ENCODE measurements at places on chromosomes 5 and 9.
A peak's percentile ranks its signal among the peaks of the same experiment; 100 is the strongest.

- no peaks in the 10 kb centered on the region for H3K27me3 ChIP-seq
- no peaks in the 10 kb centered on the region for H3K36me3 ChIP-seq
- DNase-seq, result no peak
- no peak overlapping the region for H3K27ac ChIP-seq
Observed at GRCh38 chr5:21918451-21918850, 934.7 kb downstream of the CDH12 start.

GRCh38 chr5:8057769-8058168 lies 188.8 kb downstream of the MTRR start:
- no peaks in the 10 kb centered on the region for H3K4me1 ChIP-seq
- no peak for DNase-seq
- H3K4me3 ChIP-seq, result no peak overlapping the region
- H3K36me3 ChIP-seq, result no peaks in the 10 kb centered on the region

- peak overlapping the region; percentile 88 for H3K27ac ChIP-seq
- no peaks in the 10 kb centered on the region for H3K36me3 ChIP-seq
- peaks cover 31% of the 10 kb centered on the region for H3K4me1 ChIP-seq
- no peaks in the 10 kb centered on the region for H3K27me3 ChIP-seq
- peak overlapping the region; percentile 25 for H3K4me3 ChIP-seq
Observed at GRCh38 chr9:128550770-128551656, 1.4 kb upstream of the SPTAN1 start.

DNA sequence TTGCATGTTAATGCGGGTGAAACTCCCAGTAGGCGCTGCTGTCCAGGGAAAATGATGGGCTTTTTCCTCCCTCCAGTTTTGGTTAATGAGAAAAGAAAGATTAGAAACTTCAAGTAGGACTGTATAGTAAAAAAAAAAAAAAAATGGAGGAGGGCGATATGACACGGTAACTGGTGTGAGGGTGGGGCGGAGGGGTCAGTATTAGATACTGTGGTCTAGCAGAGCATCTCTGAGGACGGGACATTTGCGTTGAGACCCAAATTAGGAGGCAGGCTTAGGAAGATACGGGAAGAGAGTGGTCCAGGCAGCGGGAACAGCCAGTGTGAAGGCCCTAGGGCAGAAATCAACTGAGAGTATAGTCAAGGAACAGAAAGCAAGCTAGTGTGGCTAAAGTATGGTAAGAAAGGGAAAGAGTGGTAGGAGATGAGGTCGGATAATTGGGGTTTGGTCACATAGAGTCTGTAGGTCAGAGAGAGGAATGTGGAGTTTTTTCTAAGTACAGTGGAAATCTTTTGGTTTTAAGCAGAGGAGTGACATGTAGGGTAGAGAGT lies 707 bp downstream of the RMND5B start:
- DNase-seq, result no peak
- H3K4me1 ChIP-seq, result peaks cover 18% of the 10 kb centered on the region
- H3K27me3 ChIP-seq, result no peaks in the 10 kb centered on the region
- peak overlapping the region; percentile 77 for H3K27ac ChIP-seq

- no peaks in the 10 kb centered on the region for H3K27me3 ChIP-seq
- peaks cover 27% of the 10 kb centered on the region for H3K4me1 ChIP-seq
Observed at GRCh38 chr5:157917899-157918809, 59.2 kb upstream of the CLINT1 start.

GRCh38 chr9:125997196-125997823 lies 250.1 kb downstream of the PBX3 start:
- no peak for DNase-seq
- H3K27me3 ChIP-seq, result peaks cover 4% of the 10 kb centered on the region
- H3K36me3 ChIP-seq, result no peaks in the 10 kb centered on the region
- H3K4me3 ChIP-seq, result no peak overlapping the region

GRCh38 chr9:124216474-124217176 lies 41.1 kb upstream of the NEK6 start:
- peak overlapping the region; percentile 68 for H3K4me3 ChIP-seq
- H3K27ac ChIP-seq, result peak overlapping the region; percentile 91
- peaks cover 2% of the 10 kb centered on the region for H3K27me3 ChIP-seq
- H3K36me3 ChIP-seq, result no peaks in the 10 kb centered on the region
- DNase-seq, result peak; percentile 80

GRCh38 chr5:111309384-111309783 lies 85.2 kb downstream of the CAMK4 start:
- no peaks in the 10 kb centered on the region for H3K36me3 ChIP-seq
- H3K27ac ChIP-seq, result no peak overlapping the region
- no peaks in the 10 kb centered on the region for H3K27me3 ChIP-seq
- no peak overlapping the region for H3K4me3 ChIP-seq
- peaks cover 53% of the 10 kb centered on the region for H3K4me1 ChIP-seq

DNA sequence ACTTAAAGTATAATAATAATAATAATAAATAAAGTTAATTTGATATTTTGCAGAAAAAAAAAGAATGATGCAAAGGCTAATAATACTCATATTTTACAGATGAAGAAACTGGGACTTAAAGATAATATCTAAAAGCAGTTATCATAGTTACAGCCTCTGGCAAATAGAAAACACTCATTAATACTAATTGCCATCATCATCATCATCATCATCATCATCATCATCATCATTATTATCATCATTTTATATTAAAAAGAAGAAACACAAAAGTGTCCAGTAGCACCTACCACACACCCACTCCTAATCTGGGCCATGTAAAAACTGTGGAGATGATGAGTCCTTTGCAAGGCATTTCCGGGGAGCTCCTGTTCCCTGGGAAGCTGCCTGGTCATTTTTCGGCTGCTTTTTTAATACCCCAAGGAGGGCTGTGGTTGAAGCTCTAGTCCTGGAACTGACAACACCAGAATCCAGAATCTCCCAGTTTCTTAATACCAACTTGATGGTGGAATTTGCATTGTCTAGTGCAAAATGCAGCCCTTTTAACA lies 70.8 kb downstream of the HTR4 start:
- H3K27me3 ChIP-seq, result peaks cover 3% of the 10 kb centered on the region
- H3K36me3 ChIP-seq, result no peaks in the 10 kb centered on the region
- no peak overlapping the region for H3K4me3 ChIP-seq
- H3K27ac ChIP-seq, result no peak overlapping the region
- H3K4me1 ChIP-seq, result no peaks in the 10 kb centered on the region

GRCh38 chr5:107415762-107416161 lies 255.0 kb downstream of the EFNA5 start:
- no peak for DNase-seq
- no peak overlapping the region for H3K4me3 ChIP-seq
- no peaks in the 10 kb centered on the region for H3K4me1 ChIP-seq

DNA sequence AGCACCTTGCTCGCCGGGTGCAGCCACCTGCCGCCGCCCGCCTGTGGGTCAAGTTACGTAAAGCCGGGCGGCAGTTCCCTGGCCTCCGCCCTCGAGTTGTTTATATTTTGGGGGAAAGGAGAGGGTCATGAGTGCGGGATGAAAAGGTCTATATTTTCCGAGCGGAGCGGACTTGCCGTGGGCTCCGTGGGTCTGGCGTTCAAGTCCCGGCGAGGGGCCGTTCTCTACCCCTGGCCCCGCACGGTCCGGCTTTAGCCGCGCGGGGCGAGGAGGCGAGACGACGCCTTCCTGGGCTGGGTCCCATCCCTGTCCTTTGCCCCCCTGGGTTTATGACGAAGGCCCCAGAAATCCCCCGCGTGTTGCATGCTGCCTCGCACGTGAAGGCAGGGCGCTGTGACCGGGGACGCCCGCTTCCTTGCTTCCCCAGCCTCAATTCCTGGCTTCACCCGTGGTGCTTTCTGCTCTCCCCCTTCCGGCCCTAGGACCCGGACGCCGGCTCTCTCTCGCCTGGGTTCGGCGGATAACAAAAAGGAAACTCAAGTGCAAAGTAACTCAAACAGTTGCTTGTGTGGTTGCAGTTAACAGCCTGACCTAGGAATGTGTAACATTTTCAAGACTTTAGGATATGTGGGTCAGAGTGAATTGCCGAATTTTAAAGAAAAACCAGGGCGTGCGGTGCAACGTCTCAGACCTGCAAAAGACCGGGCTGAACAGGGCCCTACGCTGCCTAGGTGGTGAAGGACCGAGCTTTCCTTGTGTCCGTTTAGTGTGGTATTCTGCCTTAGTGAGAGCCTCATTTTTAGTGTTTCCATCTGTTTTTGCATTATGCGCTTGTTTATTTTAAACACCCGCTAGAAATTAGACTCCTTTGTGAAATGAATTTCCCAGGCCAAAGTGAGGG lies 810 bp downstream of the VPS13A start:
- H3K4me3 ChIP-seq, result peak overlapping the region; percentile 96
- peak overlapping the region; percentile 88 for H3K27ac ChIP-seq
- no peaks in the 10 kb centered on the region for H3K27me3 ChIP-seq
- DNase-seq, result peak; percentile 63
- peaks cover 3% of the 10 kb centered on the region for H3K36me3 ChIP-seq

GRCh38 chr5:176899946-176900779 lies 1.0 kb upstream of the HK3 start:
- DNase-seq, result no peak
- peaks cover 4% of the 10 kb centered on the region for H3K27me3 ChIP-seq
- H3K36me3 ChIP-seq, result peaks cover 31% of the 10 kb centered on the region
- H3K4me1 ChIP-seq, result peaks cover 50% of the 10 kb centered on the region
- no peak overlapping the region for H3K27ac ChIP-seq
- H3K4me3 ChIP-seq, result no peak overlapping the region

DNA sequence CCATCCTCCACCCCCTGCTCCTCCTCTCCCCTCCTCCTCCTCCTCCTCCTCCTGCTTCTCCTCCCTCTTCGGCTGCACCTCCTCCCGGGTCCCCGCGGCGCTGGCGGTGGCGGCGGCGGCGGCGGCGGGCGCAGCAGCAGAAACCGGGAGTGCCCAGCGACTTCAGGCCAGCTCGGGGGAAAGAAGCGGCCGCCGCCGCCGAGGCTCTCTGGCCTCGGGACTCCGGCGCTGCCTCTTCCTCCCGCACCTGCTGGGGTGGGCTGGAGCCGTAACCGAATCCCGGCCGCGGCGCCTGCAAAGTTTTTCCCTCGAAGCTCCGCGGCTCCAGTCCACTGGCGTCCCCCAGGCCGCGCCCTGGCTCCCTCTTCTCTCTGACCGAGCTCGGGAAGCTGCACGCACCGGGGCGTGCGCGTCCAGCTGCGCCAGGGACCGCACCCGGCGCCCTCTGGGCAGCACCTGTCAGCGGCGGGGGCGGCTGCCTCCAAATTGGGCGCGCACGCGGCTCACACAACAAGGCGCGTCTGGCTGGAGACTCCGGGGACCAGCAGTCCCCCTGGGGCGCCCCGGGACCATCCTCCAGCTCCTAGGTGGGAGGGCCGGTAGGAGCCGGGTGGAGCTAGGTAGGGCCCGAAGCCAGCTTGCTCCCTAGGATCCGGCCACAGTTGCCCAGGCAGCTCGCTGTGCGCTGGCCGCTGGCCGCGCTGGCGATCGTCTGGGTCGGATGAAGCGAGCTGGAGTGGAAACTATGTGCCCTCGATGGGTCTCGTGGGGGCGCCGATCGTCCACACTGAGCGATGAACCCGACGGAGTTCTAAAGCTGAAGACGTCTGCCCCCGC lies at the start of gene MCTP1:
Gene MCTP1 (minus strand): TSS at position 523 of the 837 bp plus-strand sequence.
- peak within 1 kb of the TSS; percentile 42 for H3K4me3 ChIP-seq
- DNase-seq, result peak; percentile 5
- no peak within 1 kb of the TSS for H3K27ac ChIP-seq

DNA sequence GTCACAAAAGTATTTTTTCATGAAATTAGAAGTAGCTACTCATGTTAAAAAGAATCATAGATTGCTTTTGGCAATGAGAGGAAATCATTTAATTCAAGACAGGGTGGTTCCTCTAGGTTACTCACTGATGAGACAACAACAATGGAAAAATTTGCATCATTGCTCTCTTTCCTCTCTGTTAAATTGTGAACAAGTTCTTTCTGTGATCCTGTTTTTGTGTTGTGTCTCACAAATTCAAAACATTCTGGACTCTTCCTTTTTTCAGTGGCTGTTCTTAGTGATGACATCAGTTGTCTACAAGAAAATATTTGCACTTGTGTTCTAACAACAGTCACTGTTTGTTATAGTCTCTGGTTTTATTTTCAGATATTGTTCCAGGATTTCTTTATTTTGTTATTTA lies 95.3 kb downstream of the XRCC4 start:
- H3K27ac ChIP-seq, result no peak overlapping the region
- no peaks in the 10 kb centered on the region for H3K36me3 ChIP-seq
- H3K4me3 ChIP-seq, result no peak overlapping the region

GRCh38 chr9:109507421-109507838 lies 9.3 kb upstream of the PTPN3 start:
- no peak overlapping the region for H3K4me3 ChIP-seq
- H3K4me1 ChIP-seq, result no peaks in the 10 kb centered on the region
- peaks cover 15% of the 10 kb centered on the region for H3K27me3 ChIP-seq
- H3K36me3 ChIP-seq, result no peaks in the 10 kb centered on the region
- no peak overlapping the region for H3K27ac ChIP-seq
- no peak for DNase-seq
